ENCODE measurements at places on chromosomes 3 and 15.

GRCh38 chr3:179819379-179819778 lies 166.5 kb downstream of the USP13 start:
- DNase-seq: no peak

- DNase-seq: no peak
Measured at GRCh38 chr3:67248726-67249125, 250.6 kb downstream of the KBTBD8 start.

- no peak for DNase-seq
Measured at GRCh38 chr3:63961891-63962290, 49.7 kb upstream of the SCAANT1 start.

DNA sequence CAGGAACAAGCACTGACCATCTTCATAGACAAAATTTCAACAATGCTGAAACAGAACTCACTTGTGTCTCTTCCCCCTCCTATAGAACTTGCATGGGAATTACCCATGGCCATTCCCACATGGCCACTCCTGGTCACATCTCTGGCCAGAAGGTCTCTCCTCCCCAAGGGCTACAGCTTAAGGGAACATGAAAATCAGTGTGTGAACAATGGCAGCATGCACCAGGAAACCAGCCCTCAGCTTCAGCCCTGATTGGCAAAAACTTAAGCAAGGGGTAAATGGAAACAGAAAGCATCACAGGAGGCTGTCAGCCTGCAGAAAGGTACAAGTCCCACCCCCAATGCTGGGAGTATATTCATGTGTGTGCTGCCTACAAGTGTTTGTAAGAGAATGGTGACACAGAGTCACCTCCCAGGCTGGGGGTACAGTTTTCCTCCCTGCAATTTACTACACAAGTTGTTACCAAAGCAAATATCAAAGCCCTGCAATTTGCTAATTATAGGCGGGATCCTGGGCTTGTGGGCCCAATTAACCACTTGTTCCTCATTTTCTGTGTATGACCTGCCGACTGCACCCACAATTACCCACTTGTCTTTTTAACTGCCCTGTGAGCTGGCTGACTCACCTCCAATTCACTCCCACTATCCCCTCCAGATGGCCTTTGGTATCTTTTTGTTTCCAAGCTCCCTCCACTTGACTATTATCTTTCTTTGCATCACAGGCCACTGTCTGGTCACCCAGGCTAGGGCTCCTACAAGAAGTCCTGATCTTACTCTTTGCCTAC lies 84.4 kb upstream of the HES1 start:
- no peak for DNase-seq

- no peak for DNase-seq
Measured at GRCh38 chr3:195068084-195069080, 202.6 kb downstream of the XXYLT1 start.

Data from stimulated activated CD8-positive, alpha-beta memory T cell treated with anti-CD3 and anti-CD28 coated beads, Interleukin-12 subunit alpha, Interleukin-12 subunit beta, amount 100 ng/mL, for 1 hour (primary cell).